ENCODE measurements at places on chromosomes 12 and 14. TPM values are rescaled to one million over a fixed set of nuclear protein-coding genes. Genes with fewer than 3 reads are reported as not detected.
A peak's percentile ranks its signal among the peaks of the same experiment; 100 is the strongest.

Gene KRT72
- not detected for total RNA-seq

Gene RND1
- 0.52 TPM for total RNA-seq

DNA sequence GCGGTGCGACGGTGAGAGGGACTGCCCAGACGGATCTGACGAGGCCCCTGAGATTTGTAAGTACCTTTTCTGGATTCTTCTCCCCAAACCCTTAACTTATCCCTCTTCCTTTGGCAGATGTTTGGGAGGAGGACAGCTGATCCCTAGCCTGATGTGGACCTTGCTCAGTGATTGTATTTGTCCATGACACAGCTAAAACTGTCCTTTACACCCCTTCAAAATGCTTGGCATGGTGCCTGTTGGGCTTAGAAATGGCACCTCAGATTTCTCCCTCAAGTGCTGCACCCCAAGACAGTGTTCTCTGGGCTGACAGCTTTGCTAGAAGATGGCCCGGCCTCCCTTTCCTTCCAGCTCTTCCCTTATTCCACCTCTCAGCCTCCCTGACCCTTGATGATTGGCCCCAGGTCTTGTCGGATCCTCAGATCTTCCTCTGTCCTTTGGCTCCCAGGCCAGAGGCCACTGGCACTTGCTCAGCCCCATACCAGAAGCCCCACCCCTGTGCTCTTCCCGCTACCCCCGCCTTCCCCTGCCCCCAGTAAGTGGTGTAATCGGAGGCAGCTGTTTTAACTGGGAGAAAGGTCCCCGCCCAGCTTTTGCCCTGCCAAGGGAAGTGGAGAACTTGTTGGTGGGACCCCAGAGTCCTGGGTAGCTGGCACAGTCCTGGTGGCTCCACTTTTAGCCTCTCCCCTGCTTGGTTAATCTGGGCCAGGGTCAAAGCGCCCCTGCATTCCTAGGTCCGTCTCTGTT lies 8.7 kb downstream of the LRP1-AS start:
- DNase-seq = peak; percentile 91
- H3K4me1 ChIP-seq = peaks cover 8% of the 10 kb centered on the region
- peaks cover 49% of the 10 kb centered on the region for H3K36me3 ChIP-seq
- no peaks in the 10 kb centered on the region for H3K27me3 ChIP-seq
- H3K27ac ChIP-seq = peak overlapping the region; percentile 69

Gene PCNX1
- 56.7 TPM for total RNA-seq

Gene EEF1AKMT3
- total RNA-seq = 1.9 TPM

DNA sequence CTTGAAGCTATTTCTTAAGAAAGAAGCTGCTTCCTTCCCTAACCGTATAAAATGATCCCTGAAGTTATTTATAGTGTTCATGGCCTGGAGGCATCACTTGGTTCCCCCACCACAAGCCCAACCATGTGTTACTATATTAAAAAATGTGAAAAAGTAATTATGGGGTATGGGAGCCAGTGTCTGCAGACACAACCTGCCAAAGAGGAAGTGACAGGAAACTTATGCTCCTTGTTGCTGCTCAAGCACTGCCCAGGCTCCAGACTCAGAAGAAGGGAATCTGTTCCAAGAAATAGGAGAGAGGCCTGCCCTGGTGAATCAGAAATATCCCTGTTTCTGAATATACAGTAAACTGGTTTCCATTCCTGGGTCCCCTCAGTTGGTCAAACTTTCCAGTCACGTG lies 217.2 kb upstream of the BMP4 start:
- H3K36me3 ChIP-seq = no peaks in the 10 kb centered on the region
- no peak overlapping the region for H3K4me3 ChIP-seq
- peak overlapping the region; percentile 1 for H3K27ac ChIP-seq

All from heart left ventricle (tissue), 16 donors.